NCI-H446 treated with DMSO at 0.1 percent for 48 hours (cell line): ENCODE measurements at places on chromosomes 1 and 21.
A peak's percentile ranks its signal among the peaks of the same experiment; 100 is the strongest.

GRCh38 chr1:20112279-20113000 lies 6.9 kb downstream of the PLA2G2D start:
- DNase-seq: no peak

GRCh38 chr1:154416471-154417337 lies 11.6 kb downstream of the IL6R start:
- no peak for DNase-seq

- DNase-seq: no peak
These were observed 55.3 kb downstream of the NDUFS5 start for GRCh38 chr1:39081271-39082009.

DNA sequence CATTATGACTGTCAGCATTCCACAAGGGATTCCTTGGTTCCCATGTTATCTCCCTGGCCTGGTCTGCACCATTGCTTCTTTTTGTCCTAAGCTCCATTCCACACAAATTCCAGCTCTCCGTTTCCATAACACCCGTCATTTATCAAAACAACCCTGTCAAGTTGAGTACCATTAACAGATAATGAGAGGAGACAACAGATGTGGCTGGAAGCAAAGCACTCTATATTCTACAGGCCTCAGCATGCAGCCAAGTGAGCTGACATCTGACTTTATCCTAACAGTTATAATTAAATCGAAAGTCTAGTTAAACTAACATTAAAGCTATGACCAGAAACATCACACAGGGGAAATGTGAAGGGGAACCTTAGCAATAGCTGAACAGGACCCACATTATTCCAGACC lies 110.4 kb downstream of the RERE start:
- DNase-seq: peak; percentile 96

- no peak for DNase-seq
These were observed 55.6 kb downstream of the L1TD1 start for GRCh38 chr1:62250126-62250726.

DNA sequence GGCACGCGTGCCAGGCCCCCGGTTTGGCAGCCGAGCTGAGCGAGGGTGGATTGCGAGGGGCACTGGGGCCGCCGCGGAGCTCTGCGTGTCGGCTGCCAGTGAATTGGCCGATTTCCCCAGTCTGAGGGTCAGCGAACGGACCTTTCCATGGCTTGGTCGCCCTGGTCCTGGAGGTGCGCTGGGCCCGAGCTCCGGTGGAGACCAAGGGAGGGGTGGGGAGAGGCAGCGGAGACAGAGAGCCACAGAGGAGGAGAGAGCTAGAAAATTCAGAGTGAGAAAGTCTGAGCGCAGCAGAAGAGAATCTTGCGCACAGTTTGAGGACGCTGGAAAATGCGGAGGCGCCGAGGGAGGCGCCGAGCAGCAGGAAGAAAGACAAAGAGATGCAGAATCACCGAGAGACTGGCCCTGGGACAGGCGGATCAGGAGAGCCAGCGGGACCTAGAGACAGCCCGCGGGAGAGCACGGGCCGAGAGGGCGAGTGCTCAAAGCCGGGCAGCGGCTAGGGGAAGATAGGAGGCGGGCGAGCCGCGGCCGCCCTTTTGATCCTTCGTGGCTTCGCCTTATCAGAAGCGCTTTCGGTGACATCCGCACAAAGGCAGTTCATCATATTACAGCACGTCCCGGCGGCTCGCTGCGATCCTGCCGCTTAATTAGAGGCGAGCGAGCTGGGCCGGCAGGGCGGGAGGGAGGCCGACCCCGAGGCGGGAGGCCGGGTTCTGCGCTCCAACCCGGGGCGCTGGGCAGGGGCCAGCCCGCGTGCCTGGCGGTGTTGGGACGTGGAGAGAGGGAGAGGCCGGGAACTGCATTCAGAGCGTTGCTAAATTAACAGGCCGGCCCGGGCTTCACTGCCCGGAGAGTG lies 12.7 kb downstream of the PAX7 start:
- DNase-seq: no peak

GRCh38 chr1:30870656-30871055 lies 37.9 kb downstream of the SDC3 start:
- no peak for DNase-seq
